Activated CD4-positive, CD25-positive, alpha-beta regulatory T cell (primary cell): ENCODE measurements at places on chromosomes 5 and 9.

GRCh38 chr9:113492343-113493202 lies 29.0 kb downstream of the RGS3 start:
- DNase-seq = no peak

- DNase-seq = no peak
Measured at GRCh38 chr5:107776922-107777740, 106.4 kb upstream of the EFNA5 start.

- no peak for DNase-seq
Measured at GRCh38 chr5:136034984-136035383, 6.2 kb downstream of the TGFBI start.

DNA sequence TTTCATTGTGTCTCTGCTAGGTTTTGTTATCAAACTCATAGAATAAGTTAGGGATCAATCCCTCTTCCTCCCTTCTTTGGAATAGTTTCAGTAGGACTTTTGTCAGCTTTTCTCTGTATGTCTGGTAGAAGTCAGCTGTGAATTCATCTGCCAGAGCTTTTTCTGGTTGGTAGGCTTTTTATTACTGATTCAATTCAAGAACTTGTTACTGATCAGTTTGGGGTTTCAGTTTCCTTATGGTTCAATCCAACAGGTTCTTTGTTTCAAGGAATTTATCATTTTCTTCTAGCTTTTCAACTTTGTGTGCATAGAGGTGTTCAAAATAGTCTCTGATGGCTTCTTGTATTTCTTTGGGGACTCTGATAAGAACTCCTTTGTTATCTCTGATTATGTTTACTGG lies 221.7 kb downstream of the FGF10 start:
- DNase-seq = no peak

DNA sequence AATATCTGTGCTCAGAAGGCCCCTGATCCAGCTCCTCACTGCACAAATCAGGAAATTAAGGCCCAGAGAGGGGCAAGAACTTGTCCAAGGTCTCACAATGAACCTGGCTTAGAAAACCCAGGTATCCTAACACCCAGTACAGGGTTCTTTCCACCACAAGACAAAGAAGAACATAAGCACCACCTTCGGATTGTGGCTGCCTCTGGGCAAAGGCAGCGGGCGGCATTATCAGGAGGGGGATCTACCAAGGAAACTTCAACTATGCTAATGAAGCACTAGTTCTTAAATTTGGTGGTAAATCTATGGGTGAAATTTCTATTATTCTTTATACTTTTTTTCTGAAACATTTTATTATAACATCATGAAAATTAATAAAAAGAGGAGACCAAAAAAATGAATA lies 17.9 kb downstream of the ANXA6 start:
- DNase-seq = no peak

GRCh38 chr5:78405829-78406750 lies 45.7 kb downstream of the SCAMP1 start:
- no peak for DNase-seq

DNA sequence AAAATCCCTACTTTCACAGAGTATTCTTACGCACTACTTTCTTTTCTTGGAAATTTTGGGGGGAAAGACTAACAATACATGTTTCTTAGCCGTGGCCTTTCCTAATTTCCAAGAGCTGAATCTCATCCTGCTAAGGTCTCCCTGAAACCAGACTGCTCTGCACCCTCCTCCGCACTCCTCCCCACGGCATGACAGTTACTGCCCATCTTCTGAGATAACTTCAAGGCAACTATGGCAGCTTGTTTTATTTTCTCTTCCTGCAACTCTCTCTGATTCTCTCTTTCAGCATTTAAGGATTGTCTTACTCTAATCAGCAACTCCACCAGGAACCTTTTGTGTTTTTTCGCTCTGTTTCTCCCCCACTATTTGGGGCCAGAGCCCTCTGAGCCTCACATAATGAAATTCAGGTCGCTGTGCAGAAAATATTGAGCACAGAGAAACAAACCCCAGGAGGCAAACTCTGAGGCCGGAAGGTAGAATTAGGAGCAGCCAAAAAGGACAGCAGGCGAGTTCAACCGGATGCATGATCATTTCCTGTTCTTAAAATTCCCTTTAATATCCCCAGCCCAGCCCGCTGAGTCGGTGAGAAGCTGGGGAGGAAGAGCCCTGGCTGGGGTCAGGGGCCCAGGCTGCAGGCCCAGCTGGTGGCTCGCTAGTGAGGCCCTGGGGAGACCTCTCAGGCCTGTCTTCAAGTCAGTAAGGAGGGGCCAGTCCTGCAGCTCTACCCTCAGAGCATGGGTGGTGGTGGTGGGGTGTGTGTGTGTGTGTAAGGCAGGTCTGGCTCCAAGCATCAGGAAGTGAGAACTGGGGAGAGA lies 213.6 kb upstream of the S1PR3 start:
- no peak for DNase-seq

DNA sequence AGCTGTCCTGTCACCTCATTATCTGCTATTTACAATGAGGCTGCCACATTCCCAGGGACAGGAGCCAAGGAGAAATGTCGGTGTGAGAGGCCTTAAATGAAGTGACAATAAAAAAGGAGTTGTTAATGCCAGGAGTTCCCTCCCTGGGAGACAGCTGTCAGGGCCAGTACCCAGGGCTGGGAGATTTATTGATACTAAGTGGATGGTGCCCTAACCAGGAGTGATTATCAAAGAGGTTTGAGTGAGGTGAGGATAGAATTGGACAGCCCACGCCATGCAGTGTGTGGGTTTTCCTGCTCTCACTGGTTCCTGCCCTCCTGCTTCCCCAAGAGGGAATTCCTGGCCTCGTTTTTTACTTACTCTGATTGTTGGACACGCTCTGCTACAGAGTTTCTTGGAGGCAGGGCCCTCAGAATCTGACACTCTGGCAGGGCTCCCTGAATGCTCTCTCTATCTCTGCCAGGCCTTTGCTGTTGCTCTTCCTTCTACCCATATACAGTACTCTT lies 150.8 kb downstream of the GRIA1 start:
- DNase-seq = no peak

DNA sequence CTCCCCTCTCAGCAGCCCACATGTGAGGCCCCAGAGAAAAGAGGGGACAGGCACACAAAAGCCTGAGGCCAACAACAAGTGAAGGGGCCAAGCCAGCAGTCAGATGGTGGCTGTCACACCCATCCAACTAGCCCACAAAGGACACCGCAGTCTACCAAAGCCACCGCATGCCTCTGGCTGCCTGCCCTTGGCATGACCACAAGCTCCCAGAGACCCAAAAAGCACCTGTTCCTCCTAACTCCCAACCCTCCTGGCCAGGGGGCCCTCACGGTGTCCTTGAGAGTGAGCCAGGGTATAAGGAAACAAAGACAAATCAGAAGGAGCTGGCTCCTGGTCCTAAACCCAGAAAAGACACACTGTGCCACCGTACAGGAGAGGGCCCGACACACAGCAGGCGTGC lies 77.8 kb upstream of the LRRTM2 start:
- DNase-seq = no peak

GRCh38 chr9:19470567-19470966 lies 61.8 kb downstream of the ACER2 start:
- DNase-seq = no peak

- DNase-seq = no peak
Measured at GRCh38 chr5:89546657-89547056, 663.7 kb upstream of the MEF2C start.

DNA sequence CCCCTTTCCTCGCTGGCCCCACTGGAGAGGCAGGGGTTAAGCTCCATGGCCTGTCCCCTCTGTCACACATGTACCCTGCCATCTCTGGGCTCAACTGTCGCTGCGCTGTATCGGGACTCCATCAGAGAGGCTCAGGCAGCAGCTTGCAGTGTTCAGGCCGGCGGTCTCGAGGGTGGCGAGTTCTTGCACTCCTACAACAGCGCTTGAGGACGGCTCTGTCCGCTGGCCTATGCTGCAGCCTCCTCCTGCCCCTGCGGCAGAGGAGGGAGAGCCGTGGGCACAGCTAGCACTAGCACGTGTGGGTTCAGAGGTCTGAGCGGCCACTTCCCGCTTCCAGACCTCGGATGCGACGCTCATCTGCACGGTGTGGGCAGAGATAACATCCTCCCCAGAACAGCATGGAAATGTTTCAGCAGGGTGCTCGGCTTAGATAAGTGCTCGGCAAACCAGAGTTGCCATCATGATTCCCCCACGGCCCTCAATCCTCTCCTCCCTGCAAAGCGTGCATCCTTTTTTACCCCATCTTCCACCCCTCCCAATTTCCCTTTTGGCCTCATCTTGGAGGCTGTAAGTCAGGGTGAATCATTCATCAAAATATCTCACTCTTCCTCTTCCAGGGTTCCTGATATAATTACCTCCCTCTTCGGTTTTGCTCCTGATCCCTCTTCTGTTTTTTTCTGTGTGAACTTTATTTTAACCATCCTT lies 41.9 kb upstream of the FUBP3 start:
- no peak for DNase-seq

GRCh38 chr5:158670201-158670600 lies 429.5 kb downstream of the EBF1 start:
- DNase-seq = no peak
